NCI-H1105 (cell line): ENCODE measurements at places on chromosomes 5 and 9.

- no peak for DNase-seq
Measured at GRCh38 chr5:133521801-133522200, 90.5 kb downstream of the FSTL4 start.

- no peak for DNase-seq
Measured at GRCh38 chr5:14742498-14742897, 78.0 kb downstream of the OTULIN start.

DNA sequence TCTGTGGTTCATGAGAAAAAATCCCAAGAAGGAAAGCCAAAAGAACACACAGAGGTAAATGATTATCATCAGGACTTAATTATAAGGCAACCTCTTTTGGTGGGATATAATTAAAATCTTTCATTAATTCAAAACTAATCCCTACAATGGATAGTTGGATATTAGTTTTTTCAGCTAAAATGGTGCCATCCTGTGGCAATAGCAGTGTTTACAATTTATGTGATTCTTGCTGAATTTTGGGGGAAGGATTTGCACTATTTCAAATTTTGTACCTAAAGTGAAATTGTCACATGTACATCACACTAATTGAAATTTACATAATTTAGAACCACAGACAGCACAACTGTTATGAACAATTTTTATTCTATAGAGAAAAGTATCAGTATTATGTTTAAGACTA is 67.0 kb downstream of the CAST start:
- no peak for DNase-seq

- no peak for DNase-seq
Measured at GRCh38 chr5:146897061-146897460, 18.5 kb upstream of the PPP2R2B start.

GRCh38 chr5:116658141-116658540 is 83.5 kb upstream of the SEMA6A start:
- no peak for DNase-seq

DNA sequence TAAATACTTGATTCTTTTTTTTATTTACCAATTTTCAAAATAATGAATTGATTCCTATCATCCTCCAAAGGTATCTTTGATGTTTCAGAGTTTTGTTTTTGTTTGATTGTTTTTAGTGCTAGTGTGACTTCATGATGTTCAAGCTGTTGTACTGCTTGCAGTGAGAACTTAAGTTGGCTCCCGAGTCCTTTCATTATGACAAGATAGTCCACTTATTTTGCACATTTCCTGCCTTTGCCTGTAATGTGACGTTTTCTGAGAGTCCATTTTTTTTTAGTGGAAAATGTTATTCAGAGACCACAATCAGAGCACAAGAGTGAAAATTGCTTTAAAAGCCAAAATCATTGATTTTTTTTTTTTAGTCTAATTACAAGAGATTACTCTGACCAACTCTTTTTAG is 60.1 kb upstream of the FCHO2 start:
- no peak for DNase-seq

DNA sequence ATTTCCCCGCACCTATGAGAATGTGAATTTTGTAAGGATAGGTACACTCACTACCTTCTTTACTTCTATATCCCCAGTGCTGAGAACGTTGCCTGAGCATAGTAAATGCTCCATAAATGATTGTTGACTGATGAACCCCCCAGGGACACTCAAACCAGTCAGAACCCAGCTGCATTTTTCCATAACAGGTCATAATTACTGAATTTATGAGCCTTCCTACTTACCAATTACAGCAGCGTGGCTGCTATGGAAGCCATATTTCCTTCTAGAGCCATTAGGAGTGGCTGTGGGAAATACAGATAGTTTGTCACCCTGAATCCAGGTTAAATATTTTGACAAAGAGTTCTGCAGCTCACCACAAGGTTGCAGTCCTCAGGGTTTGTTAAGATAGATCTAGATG is 135.0 kb downstream of the TAF11L14 start:
- no peak for DNase-seq

DNA sequence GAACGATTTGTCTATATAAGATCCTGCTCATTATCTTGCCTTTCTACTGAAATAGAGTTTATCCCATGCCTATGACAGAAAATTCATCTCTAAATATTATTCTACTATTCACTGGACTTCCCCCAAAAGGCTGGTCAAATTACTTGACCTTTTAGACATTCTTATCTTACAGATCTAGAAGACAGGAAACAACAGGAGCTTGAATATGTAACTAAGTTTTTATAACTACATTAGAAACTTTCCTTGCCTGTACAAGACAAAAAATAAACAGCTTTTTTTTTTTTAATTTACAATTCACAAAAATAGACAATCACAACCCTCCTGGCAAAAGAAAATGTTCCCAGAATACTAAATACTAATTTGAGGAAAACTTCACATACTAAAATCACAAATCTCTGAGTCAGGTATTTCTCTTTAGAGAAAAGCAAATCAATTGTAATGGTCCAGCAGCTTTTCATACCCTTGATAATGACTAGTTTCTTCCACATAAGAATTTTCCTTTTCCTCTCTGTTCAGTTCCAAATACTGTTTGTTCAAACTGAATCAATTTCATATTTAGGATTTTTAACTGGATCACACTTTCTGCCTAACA is 68.6 kb downstream of the MLLT3 start:
- DNase-seq = no peak

- no peak for DNase-seq
Measured at GRCh38 chr5:134913795-134914194, 8.9 kb downstream of the PCBD2 start.

DNA sequence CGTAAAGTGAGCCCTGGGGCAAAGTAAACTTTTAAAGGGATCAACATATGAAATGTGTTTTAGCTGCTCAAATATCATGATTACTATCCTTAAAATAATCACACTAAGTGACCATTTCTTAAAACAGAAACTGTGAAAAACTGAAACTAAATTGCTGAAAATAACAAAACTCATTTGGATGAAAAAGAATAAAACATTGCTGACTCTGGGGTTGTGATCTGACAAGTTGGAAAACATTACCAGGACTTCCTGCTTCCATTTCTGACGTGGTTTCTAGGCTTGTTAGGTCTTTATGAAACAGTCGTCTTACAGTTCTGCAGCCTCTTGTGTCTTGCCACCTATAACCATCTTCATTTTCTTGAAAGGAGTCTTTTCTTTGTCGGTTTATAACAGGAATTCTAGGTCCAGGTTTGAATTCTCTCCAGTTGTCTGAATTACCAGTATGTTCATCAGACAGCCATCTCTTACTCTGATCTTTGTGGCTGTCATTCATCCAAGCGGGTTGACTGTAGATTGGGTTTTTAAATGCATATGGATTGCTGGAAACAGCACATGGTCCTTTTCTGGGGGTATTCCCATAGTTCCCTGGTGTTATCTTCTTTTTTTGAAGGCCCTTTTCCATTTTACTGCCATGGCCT is 1.7 kb downstream of the TUT7 start:
- no peak for DNase-seq
